ENCODE measurements at places on chromosomes 6 and 20.

GRCh38 chr20:55417836-55418235, 587.5 kb downstream of the CBLN4 start:
- no peak for DNase-seq

- DNase-seq, result no peak
Measured at GRCh38 chr6:63140692-63141318, 70.5 kb upstream of the FKBP1C start.

DNA sequence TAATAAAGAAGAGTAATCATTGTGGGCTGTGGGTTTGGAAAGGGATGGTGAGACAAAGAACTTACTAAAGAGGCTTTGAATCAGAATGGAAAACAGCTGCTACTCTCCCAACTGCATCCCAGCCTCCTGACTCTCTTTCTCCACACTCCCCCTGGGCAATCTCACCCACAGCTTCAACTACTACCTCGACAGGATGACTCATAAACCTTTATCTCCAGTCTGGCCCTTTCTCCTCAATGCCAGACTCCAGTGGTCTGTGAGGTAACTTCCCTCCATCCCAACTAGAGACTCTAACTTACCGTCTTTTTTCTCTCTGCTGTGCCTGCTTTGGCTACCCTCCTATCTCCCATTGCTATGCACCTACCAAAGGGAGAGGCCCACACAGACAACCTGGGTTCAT, 135.3 kb upstream of the RREB1 start:
- no peak for DNase-seq

DNA sequence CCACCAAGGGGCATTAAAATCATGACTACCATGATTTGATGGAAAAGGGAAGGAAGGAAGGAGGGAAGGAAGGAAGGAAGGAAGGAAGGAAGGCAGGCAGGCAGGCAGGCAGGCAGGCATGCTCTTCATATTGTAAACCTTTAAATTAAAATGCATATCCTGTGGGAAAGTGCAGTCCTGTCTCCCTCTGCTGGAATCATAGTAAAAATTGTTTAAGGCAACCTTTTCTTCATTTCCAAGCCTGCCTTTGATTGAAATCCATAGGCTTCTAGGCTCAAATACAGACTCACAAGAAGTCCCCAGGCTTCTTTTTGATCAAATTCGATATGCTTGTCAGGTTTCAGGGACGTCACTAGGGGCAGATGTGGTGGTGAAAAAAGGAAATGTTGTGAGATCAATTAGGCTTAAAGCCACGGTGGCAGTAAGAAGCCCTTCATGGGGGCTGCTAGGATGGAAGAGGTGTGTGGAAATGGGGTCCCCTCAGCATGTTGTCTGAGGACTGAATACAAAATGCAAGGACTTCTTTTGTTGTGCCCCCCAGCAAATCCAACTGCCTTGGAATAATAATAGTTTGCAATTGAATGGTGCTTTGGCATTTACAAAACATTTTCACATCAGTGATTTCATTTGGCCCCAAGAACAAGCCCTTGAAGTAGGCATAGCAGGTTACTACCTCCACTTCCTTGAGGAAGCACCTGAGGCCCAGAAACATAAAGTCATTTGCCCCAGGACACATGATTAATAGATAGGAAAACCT, 25.6 kb upstream of the GABRR1 start:
- no peak for DNase-seq

DNA sequence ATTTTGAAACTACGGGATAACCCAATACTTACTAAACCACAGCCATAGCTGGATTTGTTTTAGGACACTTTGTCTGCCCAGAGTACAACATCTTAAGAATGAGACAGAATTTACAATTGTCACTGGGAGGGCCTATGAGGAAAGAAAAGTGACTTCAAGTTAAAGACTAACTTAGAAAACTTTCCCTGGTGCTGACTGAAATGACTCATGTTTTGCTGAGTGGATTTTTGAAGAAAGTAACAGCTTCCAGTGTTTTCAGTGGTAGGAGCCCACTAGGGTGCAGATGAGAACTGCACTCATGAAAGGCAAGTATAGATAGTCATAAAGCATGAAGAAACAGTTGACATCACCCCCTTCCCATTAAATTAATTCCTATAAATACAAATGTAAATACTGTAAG, 988.2 kb upstream of the MAP3K7 start:
- DNase-seq, result no peak

DNA sequence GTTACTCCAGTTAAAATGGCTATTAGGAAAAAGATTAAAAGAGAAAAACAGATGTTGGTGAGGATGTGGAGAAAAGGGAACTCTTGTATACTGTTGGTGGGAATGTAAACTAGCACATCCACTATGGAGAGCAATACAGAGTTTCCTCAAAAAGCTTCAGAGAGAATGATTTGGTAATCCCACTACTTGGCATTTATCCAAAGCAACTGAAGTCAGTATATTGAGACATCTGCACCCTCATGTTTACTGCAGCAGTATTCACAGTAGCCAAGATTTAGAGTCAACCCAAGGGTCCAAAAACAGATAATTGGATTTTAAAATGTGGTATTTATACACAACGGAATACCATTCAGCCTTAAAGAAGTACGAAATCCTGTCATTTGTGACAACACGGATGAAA, 469.5 kb downstream of the QKI start:
- DNase-seq, result no peak

DNA sequence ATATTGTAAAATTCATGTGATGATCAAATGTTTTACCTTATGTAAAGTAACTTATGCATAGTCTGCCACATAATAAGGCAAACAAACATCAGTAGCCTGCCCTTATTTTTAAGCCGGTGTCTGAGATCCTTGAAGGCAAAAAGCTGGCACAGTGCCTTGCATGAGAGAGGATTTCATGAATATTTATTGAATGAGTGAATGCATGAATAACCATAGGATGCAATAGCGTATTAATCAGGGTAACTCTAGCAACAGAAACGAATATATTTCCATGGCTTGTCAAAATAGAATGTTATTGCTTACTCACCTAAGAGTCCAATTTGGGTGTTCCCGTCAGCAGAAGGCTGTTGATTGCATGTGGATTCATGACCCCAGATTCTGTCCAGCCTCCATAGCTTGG, 34.9 kb downstream of the BTBD3 start:
- DNase-seq, result no peak

DNA sequence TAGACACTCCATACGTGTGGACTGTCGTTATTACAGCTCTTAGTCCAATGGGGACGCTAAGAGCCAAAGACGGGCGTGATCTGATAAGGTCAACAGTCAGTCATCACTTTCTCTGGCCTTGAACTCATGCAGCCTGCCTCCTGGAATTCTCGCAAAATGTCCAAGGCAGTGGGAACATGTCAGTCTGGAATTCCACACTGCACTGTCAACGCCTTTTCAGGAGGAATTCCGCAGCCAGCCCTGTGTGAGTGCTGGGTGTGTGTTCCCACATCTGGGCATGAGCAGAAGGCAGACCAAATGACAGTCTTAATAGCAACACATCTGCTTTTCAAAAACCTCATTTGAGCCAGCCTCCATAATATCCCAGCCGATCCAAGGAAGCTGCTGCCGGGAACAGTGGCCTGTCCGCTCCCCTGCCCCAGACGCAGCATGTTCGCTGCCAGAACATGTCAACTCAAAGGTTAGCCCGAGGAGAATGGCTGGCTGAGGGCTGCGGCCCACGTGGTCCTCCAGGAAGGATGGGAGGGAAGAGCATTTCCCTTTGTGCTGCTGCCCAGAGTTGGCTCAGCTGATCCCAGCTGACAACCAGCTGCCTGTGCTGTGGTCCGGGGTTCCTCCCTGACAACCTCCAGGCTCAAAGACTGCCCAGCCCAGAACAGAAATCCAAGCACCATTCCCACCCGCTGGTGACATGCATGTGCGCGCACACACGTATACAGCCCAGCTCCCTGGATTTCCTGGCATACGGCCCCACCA, 103.1 kb downstream of the SULF2 start:
- no peak for DNase-seq

GRCh38 chr20:61933481-61933950, 132.2 kb downstream of the TAF4 start:
- DNase-seq, result no peak

DNA sequence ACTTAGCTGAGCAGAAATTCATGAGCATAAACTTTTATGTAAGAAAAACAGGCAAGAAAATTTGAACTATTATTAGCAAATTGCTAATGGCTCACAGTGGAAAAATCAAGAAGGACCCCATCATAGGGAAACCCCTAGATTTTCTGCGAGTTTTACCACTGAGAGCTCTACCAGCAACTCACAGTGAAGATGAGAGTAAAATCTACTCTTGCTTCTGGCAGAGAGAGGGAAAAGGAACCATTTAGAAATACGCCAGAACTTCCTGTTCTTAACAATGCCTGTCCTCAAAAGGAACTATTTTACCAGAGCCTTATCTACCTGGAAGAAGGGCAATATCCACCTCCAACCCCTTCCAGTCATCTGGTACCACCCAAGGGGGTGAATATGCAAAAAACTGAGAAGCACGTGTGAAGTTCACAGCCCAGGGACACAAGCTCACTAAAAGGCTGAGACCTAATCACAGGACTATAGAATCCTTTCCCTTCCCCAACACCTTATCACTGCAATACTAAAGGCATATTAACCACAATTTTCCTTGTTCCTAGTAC, 34.4 kb upstream of the ASF1A start:
- DNase-seq, result no peak

GRCh38 chr6:112269114-112269513, 14.7 kb upstream of the LAMA4 start:
- no peak for DNase-seq

- DNase-seq, result no peak
Measured at GRCh38 chr6:125945378-125946141, 11.0 kb upstream of the HINT3 start.

GRCh38 chr6:169723991-169724493, 258 bp downstream of the PHF10 start:
- DNase-seq, result peak; percentile 5

GRCh38 chr6:155968921-155969320, 513.3 kb upstream of the NOX3 start:
- no peak for DNase-seq

DNA sequence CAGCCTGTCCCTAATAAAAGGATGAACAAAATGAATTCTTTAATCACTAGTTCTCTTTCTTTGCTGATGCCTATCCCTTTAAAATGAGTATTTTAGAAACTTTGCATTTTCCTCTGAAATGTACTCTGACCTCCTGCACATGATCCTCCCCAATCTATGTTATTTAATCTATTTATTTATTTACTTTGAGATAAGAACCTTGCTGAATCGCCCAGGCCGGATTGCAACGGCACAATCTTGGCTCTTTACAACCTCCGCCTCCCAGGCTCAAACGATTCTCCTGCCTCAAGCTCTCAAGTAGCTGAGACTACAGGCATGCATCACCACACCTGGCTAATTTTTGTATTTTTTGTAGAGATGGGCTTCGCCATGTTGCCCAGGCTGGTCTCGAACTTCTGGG, 27.9 kb downstream of the ADTRP start:
- DNase-seq, result no peak

GRCh38 chr20:57930351-57930750, 220.5 kb upstream of the PMEPA1 start:
- DNase-seq, result no peak

DNA sequence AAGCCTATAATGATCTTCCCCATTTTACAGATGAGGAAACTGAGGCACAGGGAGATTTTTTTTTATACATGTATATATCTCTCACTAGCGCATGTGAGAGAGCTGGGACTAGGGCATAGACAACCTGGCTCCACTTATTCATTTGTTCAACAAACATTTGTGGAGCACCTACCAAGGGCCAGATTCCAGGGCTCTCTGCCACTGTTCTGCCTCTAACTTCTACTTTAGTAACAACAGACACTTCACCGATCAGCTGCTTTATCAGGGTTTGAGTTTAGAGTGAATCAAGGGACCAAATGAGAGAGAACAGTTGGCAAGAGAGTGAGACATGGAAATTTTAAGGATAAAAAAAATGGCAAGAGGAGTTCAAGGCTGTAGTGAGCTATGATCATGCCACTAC, 7.4 kb downstream of the ADAT2 start:
- DNase-seq, result no peak

- DNase-seq, result no peak
Measured at GRCh38 chr6:22727710-22728109, 158.3 kb downstream of the HDGFL1 start.

DNA sequence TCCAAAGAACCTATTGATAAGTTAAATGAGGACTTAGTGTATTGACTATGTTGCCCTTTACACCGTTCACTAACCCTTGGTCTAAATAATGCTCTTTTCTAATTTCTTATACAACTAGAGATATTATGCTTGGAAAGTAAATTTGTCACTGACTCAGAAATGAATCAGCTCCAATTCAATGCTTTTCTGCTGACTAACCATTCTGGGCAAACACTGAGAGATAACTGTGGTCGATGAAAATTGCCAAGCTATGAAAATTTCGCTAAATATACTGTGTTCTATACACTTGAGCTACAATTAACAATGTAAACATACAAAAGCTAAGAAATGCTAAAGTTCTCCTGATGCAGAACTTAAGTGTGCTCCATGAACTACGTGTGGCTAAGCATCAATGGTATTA, 23.1 kb upstream of the FBXO9 start:
- DNase-seq, result no peak

All from stimulated activated CD8-positive, alpha-beta memory T cell treated with anti-CD3 and anti-CD28 coated beads, Interleukin-12 subunit alpha, Interleukin-12 subunit beta, amount 100 ng/mL, for 1 hour (primary cell).